CD8-positive, alpha-beta T cell (primary cell): ENCODE measurements at places on chromosomes 3 and 15.

DNA sequence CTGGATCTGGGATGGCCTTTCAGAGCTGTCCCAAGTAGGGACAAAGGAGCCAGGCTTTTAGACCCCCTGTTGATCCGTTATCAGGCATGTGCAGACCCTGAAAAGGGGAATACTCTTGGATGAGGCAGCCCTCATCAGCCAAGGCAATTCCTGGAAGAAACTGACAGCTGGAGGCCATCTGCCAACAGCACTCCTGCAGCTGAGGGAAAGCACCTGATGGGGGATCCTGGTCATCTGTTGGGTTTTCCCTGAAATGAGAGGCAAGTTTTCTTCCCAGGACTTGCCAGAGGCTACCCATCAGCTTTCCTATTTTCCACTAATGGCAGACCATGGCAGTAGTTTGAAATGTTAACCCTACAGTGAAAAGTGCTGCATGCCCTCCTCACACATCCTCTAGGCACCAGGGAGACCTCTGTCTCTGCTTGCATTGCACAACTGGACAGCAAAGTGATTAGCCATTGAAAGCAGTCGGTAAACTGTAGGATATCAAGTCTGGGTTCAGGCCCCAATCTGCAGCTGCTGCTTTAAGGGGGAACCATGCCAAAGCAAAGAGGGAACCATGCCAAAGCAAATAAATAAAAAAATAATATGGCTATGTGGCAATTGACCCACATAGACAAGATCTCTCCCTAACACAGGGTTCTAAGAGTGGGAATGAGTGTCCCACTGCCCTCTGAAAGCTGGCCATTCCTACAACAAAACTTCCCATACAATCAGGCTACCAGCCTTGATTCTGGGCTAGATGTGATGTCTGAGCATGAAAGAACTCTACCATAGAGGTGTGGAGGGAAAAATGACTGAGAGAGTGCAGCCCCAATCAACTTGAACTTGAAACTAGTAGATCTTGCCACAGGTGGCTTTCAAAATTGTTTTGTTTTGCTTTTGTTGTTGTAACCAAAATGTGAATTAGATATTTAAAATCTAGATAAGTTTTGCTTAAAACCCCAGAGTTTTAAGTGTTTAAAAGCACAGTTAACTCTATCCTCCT is 232.0 kb upstream of the STT3B start:
- no peak for DNase-seq

DNA sequence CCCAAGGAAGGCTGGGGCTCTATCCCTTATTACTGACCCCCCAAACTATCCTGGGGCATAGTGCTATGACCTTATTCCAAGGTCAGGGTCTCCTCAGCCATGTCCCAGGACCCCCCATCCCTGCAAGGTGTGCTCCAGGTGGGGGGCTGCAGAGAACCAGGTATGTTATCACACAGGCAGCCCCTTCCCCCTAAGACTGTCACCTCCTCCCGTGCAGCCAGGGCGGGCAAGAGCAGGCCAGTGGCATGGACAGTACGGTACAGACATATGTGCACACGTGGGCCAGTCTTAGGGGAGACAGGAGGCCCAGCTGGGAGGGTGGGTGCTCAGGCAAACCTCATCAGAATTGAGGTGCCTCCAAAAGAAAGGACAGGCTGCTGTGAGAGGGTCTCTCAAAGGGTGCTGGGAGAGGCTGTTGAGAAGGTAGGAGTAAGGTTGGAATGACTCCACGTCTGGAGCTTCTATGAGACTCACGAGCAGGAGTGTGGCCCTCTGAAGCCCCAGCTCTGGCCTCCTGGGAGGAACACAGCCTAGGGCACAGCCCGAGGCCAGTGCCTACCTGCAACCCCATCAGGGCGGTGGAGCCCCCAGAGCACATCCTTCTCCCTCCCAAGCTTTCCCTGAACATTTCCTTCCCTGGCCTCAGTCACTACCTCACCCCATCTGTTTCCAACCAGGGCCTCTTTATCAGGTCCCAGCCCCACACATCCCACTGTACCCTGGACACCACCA is 1.7 kb upstream of the COL7A1 start:
- no peak for DNase-seq

DNA sequence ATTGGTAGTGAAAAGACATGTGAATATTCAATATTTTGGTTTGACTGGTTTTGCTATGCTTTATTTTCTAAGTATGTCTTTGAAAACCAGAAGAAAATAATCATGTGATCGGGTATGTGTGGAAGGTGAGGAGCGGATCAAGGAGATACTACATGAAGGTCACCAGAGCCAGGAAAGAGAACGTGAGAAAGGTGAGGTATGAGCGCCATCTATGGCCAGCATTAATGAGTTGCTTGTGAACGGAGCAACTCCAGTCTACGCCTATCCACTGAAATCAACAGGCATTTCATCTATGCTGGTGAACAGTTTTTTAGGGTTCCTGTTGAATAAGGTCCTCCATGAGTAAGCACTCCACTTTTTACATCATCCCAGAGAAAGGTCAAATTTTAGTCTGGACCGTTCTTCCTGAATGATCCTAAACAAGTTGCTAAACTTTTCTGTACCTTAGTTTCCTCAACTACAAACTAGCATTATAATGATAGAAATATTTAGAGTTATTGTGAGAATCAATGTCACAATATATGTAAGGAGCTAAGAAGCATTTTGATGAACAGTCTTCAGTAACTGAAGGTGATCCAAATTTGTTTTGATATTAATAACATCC is 1435.2 kb upstream of the CADM2 start:
- DNase-seq: no peak

GRCh38 chr3:66409771-66410754 is 90.8 kb downstream of the LRIG1 start:
- no peak for DNase-seq

DNA sequence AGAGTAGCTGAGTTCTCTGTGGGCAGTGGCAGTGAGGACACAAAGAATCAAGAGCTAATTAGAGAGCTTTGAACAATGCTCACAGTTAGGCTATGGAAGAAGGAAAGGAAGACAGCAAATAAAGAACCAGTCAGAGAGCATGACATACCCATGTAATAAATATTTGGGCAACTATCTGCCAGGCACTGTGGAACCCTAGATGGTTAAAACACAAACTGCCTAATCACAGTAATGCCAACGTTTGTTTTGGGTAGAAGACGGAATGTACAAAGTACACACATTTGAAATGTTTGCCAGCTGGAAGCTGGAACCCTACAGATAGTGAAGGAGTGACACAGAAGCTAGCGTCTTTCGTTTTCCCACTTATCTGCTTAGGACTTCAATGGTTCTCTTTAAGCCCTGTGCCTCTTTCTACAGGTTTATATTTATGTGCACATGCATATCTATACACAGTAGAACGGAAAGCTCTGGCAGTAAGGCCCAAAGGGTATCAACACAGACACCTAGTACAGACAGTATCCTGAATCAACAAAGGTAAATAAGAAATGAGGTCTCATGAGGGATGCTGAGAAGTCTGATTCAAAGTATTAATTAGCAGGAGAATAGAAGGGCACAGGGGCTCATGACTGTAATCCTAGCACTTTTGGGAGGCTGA is 44.6 kb downstream of the ANKRD28 start:
- no peak for DNase-seq

DNA sequence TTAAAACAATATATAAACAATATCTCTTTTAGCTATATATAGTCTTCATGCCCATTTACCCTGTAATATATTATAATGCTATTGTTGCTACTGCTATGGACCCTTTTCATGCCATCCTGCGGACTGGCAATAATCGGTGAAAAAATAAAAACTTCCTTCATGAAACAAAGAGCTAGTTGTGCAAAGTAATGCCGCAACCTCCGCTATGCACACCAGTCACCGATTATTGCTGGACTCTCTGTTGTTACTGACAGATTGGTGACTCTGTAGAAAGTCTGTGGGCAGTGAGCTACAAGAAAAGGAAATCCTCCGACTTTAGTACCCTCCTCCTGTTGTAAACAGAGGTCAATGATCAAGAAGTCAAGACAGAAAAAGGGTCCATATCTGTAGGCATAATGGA is 17.9 kb upstream of the ICE2 start:
- DNase-seq: no peak

DNA sequence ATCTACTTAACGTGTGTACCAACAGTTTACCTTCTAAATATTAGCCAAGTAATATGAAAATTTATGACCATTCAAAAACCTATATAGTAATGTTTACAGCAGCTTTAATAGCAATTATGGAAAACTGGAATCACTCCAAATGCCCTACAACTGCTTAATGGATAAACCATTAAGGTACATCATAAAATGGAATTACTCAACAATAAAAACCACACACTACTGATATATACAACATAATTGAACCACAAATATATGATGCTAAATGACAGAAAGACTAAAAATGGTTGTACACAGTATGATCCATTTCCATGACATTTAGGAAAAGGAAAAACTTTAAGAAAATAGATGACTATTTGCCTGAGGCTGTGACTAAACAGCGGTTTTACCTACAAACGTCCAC is 467.1 kb upstream of the EPHA6 start:
- no peak for DNase-seq

- DNase-seq: no peak
Observed at GRCh38 chr3:156215751-156216150, 95.4 kb downstream of the KCNAB1 start.

GRCh38 chr3:154956815-154957214 is 123.3 kb upstream of the MME start:
- no peak for DNase-seq

DNA sequence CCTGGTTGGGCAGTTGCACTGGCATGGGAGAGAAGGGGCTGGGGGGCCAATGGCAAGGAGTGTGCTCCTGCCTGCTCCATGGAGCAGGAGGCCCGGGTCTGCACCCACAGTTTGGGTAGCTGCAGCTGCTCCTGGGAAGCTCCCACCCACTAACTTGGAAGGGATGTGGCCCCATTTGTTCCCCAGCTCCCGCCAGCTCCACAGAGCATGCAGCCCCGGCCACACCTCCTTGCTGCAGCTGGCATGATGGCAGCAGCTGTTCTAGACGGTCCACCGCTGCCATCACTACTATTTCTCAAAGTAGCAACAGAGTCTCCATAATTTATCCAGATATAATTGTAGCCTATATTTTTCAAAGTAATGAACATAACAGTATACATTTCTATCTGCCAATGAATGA is 65.8 kb downstream of the PIK3CB start:
- no peak for DNase-seq
